ENCODE measurements at places on chromosomes 1 and 21.

DNA sequence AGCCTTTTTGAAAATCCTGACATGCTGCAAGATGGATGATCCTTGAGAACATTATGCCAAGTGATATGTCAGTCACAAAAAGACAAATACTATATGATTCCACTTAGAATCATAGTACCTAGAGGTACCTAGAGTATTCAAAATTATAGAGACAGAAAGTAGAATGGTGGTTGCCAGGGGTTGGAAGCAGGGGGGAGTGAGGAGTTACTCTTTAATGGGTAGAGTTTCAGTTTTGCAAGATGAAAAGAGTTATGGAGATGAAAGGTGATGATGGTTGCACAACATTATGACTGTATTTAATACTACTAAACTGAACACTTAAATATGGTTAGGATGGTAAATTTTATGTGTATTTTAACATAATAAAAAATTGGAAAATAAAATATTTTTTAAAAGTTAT, 37.9 kb upstream of the PODN start:
- DNase-seq: no peak

GRCh38 chr1:165191087-165191486, 165.4 kb downstream of the LMX1A start:
- no peak for DNase-seq

- no peak for DNase-seq
Observed at GRCh38 chr21:28674763-28675162, 317.9 kb downstream of the LTN1 start.

- DNase-seq: no peak
Observed at GRCh38 chr1:204203206-204203767, 7.0 kb upstream of the KISS1 start.

Data from stimulated activated CD8-positive, alpha-beta memory T cell treated with anti-CD3 and anti-CD28 coated beads, Interleukin-7, amount 100 ng/mL, for 48 hours (primary cell).